Bladder microvascular endothelial cell (primary cell): ENCODE measurements at places on chromosomes 16 and 17. TPM values are rescaled to one million over a fixed set of nuclear protein-coding genes. Genes with fewer than 3 reads are reported as not detected.

KRTAP2-3 gene
- not detected in 2 replicates for total RNA-seq

TNP2 gene
- not detected in 2 replicates for total RNA-seq

LAT gene
- total RNA-seq = 0.32 and 0.50 TPM in 2 replicates

FBXO39 gene
- total RNA-seq = under 0.01 and 7.1 TPM in 2 replicates

CD300E gene
- total RNA-seq = not detected in 2 replicates

COQ7 gene
- 16.5 and 28.1 TPM in 2 replicates for total RNA-seq

KRTAP1-1 gene
- not detected in 2 replicates for total RNA-seq

LSM12 gene
- total RNA-seq = 14.4 and 21.1 TPM in 2 replicates

CCL15 gene
- not detected in 2 replicates for total RNA-seq

KRTAP17-1 gene
- total RNA-seq = not detected in 2 replicates

ATP2A1 gene
- 0.16 and 0.31 TPM in 2 replicates for total RNA-seq

CHST6 gene
- 0.16 and 3.1 TPM in 2 replicates for total RNA-seq

ITGA2B gene
- under 0.01 and 0.76 TPM in 2 replicates for total RNA-seq

KRT9 gene
- total RNA-seq = 0.06 TPM in 1 of 2 replicates, not detected in the other

AIPL1 gene
- total RNA-seq = not detected in 2 replicates

ALDOC gene
- 19.6 and 25.0 TPM in 2 replicates for total RNA-seq

KCNG4 gene
- not detected in 2 replicates for total RNA-seq

HOXB6 gene
- total RNA-seq = 9.9 and 10.2 TPM in 2 replicates

ATXN7L3 gene
- 31.4 and 43.0 TPM in 2 replicates for total RNA-seq

EIF3CL gene
- total RNA-seq = 87.3 and 129 TPM in 2 replicates
